ENCODE measurements at places on chromosomes 4 and X. TPM values are rescaled to one million over a fixed set of nuclear protein-coding genes. Genes with fewer than 3 reads are reported as not detected.

DNA sequence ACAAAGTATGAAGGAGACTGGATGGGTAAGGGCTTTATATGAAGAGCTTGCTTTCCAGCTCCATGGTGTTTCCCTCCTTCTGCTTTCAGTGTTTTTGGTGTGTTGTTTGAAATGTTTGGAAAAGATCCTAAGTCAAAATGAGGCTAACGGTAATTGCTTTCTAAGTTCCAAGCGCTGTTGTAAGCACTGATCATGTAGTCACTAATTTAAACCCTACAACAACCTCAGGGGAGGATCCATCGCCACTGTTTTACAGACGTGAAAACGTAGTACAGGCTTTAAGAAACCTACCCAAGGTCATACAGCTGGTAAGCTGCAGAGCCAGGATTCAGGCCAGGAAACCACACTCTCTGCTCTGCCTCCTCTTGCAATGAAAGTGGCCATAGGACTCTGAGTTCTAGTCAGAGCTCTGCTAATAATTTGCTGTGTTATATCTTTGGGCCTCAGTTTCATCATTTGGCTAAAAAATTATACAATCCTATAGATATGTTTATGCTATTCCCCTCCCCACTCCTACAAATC, 102.9 kb upstream of the PGRMC2 start:
- DNase-seq, result no peak

GRCh38 chrX:40524423-40524822, 56.3 kb upstream of the ATP6AP2 start:
- DNase-seq, result no peak

The BST1 gene
- 52.7 TPM for polyA plus RNA-seq

DNA sequence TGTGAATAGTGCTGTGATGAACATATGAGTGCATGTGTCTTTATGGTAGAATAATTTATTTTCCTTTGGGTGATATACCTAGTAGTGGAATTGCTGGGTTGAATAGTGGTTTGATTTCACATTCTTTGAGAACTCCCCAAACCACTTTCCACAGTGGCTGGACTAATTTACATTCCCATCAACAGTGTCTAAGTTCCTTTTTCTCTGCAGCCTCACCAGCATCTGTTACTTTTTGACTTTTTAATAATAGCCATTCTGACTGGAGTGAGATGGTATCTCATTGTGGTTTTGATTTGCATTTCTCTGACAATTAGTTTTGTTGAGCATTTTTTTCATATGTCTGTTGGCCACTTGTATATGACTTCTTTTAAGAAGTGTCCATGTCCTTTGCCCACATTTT, 29.1 kb downstream of the JADE3 start:
- DNase-seq, result no peak

DNA sequence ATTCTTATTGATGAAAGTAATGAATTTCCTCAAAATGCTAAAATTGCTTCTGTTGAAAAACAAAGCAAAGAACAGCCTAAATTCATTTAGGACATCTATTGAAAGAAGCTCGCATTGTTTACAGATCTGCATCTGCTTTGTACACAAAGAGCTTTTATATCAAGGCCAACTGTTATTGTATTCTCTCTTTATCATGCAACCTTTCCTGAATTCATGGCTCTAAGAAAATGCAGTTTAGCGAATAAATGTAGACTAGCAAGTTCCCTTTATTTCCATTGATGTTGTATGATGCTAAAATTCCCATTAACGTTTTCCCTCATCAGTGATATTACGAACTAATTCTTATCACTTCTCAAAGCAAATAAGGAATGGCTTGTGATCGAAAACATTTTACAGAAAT, 446.3 kb downstream of the MID1IP1 start:
- no peak for DNase-seq

The FRMD7 gene
- polyA plus RNA-seq, result not detected

GRCh38 chrX:7574325-7574724, 268.6 kb upstream of the VCX start:
- DNase-seq, result no peak

The S100P gene
- polyA plus RNA-seq, result 5.0 TPM

DNA sequence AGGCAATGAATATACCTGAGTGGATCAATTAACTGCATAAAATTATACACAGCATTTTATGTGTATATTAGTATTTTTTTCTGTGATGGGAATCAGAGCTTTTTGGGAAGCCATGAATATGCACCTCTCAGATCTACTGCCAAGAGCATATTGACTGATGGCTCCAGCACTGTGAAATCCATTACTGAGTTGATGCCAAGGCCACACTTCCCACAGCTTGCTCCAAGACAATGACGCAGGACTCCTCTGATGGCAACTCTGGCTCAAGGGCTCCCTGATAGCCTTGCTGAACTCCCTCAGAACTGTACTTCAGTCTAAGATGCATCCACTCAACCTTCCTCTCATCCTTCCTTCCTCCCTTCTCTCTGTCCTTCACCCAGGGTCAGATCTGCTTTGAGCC, 82.7 kb downstream of the OTC start:
- DNase-seq, result no peak

- DNase-seq, result no peak
These were observed 367.9 kb upstream of the FAM47C start for GRCh38 chrX:36640232-36640631.

The UGT2B15 gene
- polyA plus RNA-seq, result 29.6 TPM

DNA sequence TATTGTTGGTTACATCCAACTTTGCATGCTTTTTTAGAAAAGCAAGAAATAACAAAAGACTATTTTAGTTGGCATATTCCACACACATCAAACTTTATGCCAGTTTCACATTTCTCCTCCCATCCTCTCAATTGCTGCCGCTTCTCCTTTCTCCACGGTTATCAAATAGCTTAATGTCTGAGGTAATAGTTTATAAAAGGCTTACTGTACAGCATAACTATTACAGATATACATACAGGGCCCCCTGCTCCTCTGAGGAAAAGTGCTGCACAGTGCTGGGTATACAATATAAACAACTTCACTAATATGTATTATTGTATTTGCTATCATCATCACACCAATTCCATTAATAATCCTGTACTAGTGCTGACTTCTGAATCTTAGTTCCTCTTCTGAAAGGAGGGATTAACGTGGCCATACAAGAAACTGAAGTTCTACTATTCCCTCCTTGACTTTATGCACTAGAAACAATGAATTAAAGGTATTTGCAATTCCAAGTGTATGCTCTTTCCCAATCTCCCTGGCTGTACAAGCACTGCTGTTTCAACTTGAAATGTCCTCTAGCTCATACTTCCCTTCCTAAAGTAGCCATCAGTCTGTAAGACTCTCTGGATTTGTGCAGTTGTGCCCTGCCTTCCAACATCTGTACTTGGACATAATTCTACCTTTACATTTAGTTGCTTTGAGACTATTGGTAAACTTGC, 2.5 kb downstream of the CCNI start:
- peak; percentile 43 for DNase-seq

- no peak for DNase-seq
These were observed 22.5 kb downstream of the SLC39A8 start for GRCh38 chr4:102322736-102323135.

The PHEX gene
- 0.55 TPM for polyA plus RNA-seq

DNA sequence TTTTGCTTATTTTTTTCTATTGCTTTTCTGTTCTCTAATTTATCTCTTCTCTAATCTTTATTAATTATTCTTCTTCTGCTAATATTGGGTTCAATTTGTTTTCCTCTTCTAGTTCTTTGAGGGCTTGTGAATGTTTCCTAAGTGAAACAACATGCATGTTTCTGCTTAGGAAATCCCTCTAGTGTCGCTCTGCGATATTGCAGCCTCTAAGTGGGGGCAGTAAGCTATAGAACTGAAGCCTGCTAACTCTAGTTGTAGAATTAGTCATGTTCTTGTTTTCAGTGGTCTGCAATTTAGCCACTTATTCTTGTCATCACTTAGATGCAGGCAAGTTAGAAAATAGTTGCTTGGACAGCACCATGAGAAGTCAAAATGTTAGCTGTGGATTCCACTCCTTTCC, 222.6 kb downstream of the SPIN4 start:
- no peak for DNase-seq

DNA sequence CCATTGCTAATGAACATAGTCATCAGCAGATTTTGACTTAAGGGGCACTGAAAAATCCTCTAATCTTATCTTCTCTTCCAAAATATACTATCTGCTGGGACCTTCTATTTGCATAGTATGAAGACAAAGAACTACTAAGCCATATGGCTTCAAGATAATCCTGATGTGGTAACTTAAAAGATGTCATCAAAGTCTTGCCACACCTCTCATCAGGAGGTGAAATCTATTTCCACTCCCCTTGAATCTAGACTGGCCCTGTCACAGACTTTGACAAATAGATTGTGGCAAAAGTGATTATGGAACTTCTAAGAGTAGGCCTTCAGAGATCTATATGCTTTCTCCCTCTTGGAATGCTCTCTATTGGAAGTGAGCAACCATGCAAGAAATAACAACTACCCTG, 27.3 kb upstream of the TET2 start:
- DNase-seq, result no peak

- no peak for DNase-seq
These were observed 20.2 kb downstream of the WDR1 start for GRCh38 chr4:10096201-10096977.

The AREG gene
- polyA plus RNA-seq, result 4.6 TPM

DNA sequence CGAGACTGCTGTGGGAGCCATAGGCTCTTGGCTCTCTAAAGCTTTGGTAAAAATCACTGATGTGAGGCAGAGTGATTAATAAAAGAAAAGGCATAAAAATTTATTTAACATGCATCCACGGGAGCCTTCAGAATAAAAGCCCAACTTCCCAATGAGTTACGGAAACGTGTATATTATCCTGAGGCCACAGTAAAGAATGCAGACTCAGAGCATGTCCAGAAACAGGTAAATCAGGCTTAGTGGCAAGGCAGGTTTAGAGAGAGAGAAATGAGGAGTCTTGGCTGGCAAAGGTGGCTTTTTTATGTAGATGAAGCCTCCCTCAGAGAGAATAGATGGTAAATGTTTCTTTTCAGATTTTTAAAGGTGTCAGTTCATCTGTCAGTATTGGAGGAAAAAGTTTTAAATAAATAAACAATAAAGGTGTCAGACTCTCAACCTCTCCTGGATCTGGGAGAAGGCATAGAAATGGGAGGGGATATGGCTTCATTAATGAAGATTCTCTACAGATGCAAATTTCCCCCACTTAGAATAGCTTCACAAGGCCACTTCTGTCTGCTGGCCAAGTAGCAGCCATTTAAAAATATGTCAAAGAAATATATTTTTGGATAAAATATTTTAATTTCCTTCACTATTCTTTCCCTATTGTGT, 24.0 kb downstream of the C4orf51 start:
- DNase-seq, result no peak

GRCh38 chr4:79210636-79211049, 115.2 kb downstream of the NAA11 start:
- DNase-seq, result no peak
